ENCODE measurements at places on chromosomes 12 and 14.
A peak's percentile ranks its signal among the peaks of the same experiment; 100 is the strongest.

DNA sequence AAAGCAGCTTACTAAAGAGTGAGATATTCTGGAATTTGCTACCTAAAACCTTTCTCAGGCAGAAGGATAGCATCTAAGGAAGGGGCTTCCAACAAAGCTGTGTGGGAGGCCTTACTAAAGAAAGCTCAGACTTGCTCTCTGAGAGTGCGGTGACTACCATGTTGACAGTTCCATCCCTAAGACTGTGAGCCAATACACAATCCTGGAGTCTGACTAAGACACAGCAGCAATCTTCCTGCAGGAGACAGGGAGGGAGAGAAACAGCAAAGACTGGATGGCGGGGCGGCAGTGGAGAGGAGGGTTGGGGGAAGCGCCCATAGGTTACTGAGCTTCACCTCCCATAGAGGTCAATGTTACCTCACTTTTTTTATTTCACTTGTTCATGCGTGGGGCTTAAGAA, 70.9 kb downstream of the KITLG start:
- DNase-seq = no peak

DNA sequence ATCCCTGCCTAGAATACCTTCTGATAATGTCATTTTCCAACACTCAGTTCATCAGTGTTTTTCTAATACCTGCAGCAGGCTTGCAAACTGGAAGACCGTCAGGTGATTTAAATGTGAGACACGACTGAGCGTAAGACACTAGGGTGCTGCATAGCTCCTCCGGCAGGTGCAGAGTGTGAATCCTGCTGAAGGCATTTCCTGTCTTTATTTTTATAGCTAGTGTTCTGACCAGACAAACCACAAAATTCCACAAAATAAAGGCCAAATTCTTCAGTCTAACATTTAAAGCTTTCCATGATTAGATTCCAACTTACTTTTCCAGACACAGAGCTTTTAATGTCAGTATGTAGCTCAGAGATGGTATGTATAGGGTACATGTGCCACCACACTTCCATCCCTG, 70.7 kb downstream of the BBS10 start:
- DNase-seq = no peak

DNA sequence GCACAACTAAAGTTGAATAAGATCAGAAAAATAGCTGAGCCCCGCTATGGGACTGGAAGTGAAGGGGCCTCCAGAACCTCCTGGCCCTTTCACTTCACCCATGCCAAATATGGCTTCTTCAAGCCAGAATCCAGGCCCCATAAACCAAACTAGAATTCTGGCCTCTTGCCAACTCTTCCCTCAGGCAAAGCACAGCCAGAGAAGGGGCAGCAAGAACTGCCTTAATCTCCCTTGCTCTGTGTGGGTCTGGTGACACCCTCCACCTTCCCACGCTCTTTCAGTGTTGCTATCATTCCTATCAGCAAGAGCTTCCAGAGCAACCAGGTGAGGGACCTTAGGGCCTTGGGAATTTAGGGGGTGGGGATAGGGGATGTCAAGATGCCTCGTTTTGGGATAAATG, 3.1 kb upstream of the PNMA1 start:
- DNase-seq = no peak

DNA sequence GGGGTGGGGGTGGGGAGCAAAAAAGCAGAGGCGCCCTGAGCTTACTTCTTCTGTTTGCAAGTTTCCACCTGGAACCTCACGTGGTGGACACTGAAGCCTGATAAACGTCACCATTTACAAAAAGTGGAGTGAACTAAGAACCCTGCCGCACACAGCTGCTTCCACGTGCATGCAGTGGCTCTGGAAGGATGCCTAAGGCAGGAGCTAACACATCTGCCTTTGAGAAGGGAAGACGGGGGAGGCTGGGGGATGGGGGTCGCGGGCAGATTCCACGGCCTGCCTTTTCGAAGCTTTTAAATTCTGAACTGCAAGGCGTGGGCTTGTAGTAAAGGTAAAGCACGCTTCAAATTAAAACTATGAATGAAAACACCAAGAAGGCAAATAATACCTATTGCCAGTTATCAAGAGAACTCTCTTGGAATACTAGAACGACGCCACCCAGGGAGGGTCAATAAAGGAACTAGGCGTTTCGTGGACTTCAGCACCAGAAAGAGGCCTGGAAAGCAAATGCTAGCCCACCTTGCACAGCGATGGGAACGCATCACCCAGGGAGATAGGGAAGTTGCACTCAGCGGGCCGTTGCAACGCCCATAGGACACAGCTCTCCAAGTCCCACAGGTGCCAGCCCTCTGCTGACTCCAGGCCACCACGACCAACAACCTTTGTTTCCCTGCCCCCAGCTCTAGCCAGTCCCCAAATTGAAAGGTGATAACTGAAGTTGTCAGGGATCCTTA, 61.8 kb downstream of the TESC start:
- DNase-seq = no peak

DNA sequence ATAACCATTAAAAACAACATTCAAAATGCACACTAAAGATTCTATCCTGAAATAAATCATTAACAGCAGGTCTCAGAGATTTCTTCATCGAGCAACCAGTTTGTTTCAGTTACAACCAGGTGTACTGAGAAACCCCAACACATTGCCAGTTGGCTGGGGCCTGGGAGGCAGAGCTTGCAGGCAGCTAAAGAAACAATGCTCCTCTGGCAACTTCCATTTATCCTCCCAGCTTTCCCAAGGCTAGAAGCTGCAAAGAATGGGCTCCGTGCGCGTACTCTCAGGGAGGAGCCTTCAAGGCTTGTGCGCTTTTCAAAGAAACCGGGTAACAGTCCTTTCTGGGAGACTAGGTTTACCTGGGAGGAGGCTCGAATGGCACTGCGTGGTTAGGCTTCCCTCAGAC, 181.6 kb downstream of the MSRB3 start:
- no peak for DNase-seq

DNA sequence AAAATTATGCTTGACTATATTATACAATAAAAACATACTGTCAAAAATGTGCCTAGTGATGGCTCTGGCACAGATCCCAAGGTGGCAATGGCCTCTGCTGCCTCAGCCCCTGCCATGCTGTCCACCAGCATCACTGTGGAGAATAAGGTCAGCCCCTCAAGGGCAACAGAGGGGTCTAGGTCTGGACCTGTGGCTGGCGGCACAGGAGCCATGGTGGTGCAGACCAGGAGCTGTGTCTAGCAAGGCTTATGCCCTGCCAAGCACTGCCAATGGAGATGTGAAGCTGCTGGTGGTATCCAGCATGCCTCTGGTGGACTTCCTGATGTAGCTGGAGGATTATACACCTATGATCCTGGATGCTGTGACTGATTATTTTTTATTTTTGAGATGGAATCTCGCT, 125.9 kb downstream of the DENND5B start:
- DNase-seq = no peak

DNA sequence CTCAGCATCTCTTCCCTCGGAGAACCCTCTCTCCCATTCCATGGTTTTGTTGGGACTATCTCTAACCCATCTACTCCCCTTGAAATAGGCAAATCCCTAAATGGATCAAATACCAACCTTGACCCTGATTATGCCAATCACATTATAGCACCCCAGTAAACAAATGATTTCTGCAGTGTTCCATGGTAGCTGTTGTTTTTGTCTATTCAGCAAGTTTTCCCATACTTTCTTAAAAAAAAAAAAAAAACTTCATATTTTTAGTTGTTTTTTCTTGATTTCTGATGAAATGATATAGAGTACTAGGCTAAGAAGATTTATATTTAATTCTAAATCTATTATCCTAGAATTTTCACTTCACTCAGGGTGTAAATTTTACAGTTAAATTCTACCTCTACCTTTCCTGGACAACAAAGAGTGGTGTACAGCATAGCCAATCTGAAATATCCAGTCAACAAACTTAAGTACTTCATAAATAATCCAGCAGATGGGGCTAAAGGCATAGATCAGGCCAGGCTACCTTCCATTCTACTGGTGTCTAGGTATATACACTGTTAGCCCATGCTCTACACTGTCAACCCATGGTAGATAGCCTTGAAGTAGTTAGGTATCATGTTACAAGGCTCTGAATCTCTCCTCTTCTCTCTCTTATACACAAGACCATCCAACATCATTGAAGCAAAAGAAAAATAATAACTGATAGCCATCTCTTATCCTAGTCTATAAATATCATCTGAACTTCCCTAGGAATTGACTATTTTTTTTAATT, 82.2 kb downstream of the PLEKHG7 start:
- DNase-seq = peak; percentile 59

GRCh38 chr12:6279256-6279628, 31.2 kb upstream of the PLEKHG6 start:
- DNase-seq = no peak

DNA sequence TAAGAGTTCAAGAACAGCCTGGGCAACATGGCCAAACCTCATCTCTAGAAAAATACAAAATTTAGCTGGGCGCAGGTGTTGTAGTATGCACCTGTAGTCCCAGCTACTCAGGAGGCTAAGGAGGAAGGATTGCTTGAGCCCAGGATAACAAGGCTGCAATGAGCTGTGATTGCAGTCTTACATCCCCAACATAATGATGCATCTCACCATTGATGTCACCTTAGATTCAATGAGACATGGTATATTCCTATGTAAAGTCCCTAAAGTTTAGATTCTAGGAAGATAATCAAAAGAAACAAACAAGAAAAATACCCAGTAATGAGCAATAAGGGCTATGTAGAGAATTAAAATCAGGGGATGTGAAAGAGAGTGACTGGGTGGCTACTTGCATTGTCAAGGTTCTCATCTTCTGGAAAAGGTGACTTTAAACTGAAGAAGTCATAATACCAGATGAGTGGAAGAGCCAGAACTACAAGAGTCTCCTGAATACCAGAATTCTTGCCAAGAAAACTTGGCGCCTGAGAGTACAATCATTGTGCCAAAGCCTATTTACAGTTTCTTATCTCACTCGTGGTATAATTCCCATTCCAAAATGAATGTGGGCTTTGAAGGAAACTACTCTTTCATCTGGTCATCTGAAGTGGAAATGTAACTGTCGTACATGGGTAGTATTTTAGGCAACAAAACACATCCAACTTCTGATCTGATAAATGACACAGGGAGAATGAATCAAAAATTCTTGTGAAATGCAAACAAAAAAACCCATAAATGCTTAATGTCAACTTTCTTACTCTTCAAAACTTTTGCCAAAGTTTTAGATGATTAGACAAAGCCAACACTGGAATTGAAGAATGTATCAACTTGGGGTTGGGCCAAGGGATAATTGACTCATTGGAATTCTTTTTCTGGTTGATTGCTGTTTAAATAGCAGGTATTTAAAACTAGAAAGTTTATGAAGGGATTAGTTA, 81.1 kb upstream of the ST8SIA1 start:
- DNase-seq = no peak

GRCh38 chr14:105074601-105075053, 9.4 kb upstream of the GPR132 start:
- no peak for DNase-seq

- no peak for DNase-seq
Observed at GRCh38 chr14:95483309-95484165, 32.9 kb downstream of the SYNE3 start.

DNA sequence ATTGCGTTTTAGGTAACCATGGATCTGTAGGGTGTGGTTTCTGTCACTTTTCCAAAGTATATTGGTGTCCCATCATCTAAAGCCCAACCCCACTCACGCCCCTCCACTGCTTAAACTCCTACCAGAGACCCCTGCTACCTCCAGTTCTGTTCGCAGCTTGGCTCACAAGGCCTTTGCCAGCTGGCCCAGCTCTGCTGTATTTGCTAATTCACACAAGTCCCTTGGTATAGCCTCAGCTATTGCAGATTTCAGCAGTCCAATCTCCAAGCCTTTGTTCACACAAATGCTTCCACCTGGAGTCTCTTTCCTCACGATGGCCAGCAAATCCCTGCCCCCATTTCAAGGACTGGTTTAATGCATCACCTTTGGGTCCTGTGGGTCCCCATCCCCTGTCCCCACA, 24.2 kb downstream of the ISCA2 start:
- no peak for DNase-seq

- DNase-seq = no peak
Observed at GRCh38 chr12:78695749-78696148, 168.8 kb upstream of the SYT1 start.

DNA sequence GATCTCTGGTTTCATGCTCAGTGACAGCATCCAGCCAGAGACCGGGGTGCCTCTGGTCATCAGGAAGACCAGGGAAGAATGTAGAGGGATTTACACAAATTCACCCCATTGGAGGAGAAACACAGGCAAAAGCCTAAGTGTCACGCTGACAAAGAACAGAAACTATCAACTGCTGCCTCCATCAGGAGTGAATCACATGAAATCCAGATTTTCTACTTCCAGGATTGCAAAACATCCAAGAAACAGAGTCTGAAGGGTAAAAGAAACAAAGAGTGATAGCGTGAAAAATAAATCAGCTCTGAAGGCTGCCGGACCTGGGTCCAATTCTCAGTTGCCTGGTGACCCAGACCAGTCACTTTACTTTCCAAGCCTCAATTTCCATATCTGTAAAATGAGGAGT, 136.1 kb upstream of the MAP1LC3B2 start:
- DNase-seq = no peak

DNA sequence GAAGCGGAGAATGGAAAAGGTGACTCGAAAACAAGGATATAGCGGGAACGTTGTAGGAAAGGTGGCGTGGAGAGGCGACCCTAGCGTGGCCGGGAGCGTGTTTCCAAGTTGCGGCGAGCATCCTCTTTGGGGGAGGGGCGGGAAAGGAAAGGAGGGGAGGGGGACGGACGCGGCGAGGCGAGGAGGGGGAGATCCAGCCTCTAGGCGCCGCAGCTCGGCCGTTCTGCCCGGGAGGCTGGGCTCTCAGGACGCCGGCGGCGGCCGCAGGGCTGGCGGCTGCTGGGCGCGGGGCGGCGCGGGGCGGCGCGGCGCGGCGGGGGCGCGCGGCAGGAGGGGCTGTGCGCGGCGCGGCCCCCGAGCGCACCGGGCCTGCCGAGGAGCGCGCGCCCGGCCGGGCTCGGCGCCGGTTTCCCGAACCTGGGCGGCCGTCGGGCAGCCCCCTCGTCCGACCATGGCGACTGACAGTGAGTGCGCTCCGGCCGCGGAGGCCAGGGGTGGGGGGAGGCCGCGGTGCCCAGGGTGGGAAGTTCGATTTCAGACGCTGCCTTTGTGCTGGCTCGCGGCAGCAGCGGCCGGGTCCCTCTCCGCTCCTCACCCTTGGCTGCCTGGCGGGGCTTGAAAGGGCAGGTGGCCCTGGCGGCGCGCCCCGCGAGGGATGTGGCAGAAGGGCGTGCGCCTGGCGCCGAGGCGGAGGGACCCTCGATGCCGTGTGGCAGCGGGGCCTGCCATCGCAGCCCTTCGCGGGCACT, 50.3 kb downstream of the SNAPC1 start:
- DNase-seq = no peak

DNA sequence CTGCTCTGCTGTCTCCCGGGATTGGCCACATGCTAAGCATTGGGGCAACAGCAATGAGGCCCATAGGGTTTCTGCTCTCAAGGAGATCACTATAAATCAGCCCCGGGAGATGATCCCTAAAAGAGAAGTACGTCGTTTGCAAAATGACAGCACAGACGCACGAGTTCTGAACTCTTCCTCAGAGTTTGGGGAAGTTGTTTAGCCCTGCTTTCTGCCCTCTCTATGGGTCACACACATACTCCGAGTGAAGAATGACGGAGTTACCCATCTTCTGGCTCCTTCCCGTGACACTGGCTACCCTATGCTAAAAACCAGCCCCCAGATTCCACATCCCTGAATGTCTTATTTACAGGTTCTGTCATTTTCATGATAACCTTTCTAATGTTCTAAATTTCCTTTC, 258.0 kb upstream of the PLEKHG7 start:
- DNase-seq = peak; percentile 31

- no peak for DNase-seq
Observed at GRCh38 chr12:1161197-1161596, 170.2 kb downstream of the ERC1 start.

- no peak for DNase-seq
Observed at GRCh38 chr12:93580682-93581081, 8.2 kb downstream of the SOCS2 start.

All from midbrain (tissue), 1 donor.